CD4-positive, alpha-beta T cell treated with Interleukin-21 for 1 hour (primary cell): ENCODE measurements at places on chromosomes 11 and 22.

DNA sequence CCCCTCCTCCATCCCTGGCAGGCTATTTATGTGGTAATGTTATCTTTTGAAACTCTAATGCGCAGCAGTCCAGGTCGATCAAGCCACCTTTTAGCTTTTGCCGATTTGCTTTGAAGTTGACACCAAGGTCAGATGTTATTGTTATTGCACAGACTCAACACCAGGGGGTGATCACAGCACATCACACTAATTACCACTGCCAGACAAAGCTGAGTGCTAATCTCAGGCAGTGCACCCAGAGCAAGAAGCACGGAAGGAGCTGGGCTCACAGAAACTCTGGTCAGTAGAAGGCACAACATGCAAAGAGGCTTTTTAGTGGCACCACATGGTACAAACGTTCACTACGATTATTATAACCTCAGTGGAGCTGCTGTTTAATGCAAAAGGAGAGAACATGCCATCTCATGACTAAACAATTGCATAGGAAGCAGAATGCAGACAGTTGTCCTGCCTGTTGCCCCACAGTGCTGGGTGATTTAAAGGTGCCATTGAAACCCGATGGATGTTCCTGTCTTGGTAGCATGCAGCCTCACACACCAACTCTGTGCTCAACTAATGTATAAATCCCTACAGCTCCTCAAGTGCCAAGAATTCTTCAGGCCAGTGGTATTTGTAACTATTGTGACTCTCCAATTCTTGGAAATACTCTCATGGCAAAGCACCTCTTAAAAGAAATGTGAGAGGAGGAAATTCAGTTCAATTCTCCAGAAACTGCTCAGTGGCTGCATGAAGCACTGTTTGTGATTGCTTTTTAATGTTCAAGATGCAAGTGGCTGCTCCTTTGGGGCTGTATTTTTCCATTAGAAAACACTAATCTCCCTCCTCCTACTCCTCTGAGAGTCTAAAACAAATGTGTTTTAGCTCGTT lies 353.9 kb upstream of the DDI1 start:
- peak; percentile 66 for DNase-seq

DNA sequence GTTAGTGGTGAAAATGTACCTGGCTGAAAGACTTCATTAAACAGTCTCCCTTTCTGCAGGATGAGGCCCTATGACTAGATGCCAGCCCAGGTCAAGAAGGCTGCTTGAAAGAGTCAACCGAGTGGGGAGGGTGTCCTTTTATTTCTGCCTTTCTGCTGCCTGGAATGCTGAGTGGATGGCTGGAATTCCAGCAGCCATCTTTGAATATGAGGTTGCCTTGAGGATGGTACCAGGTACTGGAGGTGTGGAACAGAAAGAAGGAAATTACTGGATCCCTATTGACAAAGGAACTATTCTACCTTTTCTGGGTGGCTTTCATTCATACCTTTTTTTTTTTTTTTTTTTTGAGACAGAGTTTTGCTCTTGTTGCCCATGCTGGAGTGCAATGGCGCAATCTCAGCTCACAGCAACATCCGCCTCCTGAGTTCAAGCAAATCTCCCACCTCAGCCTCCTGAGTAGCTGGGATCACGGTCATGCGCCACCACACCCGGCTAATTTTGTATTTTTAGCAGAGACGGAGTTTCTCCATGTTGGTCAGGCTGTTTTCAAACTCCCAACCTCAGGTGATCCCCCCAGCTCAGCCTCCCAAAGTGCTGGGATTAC lies 107.3 kb downstream of the RPS6KA4 start:
- DNase-seq: no peak

- DNase-seq: no peak
Observed at GRCh38 chr11:72036687-72037086, 38.0 kb downstream of the IL18BP start.

DNA sequence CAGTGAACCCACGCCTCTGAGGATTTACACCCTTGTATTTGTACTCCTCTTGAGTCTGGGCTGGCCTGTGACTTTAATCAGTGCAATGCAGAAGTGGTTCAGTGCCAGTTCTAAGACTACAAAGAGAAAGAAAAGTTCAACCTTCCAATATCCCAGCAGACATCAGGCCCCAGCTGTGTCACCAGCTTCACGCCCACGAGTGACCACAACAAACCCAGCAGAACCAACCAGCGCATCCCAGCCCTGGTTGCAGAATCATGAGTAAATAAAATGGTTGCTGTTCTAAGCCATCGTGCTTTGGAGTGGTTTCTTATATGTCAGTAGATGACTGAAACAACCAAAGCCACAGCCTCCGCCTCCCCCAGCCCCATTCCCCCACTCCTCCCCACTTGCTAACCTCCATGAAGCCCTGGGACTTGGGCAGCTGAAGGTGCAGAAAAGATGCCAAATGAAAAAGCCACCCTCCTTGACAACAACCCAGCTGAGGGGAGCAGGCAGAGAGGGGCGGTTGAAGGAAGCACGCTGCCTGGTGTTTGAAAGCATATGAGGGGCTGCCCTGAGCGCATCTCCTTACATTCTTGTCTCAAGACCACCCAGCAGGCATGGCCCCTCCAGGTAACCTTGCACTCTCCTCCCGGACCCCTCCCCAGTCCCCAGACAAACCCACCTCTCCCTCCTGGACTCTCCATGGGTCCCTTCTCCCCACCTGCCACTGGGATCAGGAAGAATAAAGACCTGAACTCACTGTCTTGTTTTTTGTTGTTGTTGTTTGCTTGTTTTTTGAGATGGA lies 20.9 kb downstream of the TSKU start:
- peak; percentile 9 for DNase-seq

GRCh38 chr11:117752721-117753237 lies 44.2 kb downstream of the DSCAML1 start:
- no peak for DNase-seq

- no peak for DNase-seq
Observed at GRCh38 chr11:118434553-118435289, 1.6 kb upstream of the KMT2A start.

- no peak for DNase-seq
Observed at GRCh38 chr11:78180751-78181150, 7.7 kb downstream of the KCTD21 start.

- no peak for DNase-seq
Observed at GRCh38 chr11:107496011-107496410, 38.4 kb upstream of the CWF19L2 start.

GRCh38 chr22:45478108-45478771 lies 24.4 kb upstream of the FBLN1 start:
- no peak for DNase-seq

DNA sequence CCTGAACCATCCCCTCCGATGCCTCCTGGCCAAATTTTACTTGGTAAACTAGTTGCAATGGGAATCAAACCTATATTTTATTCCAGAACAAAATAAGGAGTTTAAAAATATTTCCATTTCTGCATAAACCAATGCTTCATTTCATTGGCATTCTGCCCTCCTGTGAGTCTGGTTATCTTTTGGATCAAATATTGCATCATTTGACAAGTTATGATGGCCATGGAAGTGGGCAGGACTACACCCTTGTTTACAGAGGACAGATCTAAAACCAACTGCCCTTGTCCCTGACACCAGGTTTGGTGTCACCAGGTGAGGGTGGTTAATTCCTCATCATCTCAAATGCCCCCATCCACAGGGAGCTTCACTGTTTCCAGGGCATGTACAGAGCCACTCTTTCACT lies 28.2 kb upstream of the E2F8 start:
- no peak for DNase-seq
